ENCODE measurements at places on chromosomes 11 and 22. TPM values are rescaled to one million over a fixed set of nuclear protein-coding genes. Genes with fewer than 3 reads are reported as not detected.

GRCh38 chr11:39772525-39773137, 1686.8 kb downstream of the LRRC4C start:
- no peak for DNase-seq

DNA sequence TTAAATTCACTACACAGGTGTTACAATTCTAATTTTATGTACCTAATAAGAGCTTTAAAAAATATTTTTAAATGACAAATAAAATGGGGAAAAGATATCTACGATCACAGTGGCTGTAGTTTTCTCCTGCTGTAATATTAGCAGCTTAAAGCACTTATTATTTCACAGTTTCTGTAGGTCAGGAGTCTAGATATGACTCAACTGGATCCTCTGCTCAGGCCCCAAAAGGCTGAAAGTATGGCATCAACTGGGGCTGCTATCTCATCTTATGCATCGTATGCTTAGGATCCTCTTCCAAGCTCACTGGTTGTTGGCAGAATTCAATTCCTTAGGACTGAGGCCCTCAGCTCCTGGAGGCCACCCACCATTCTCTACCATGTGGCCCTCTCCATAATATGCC, 12.8 kb downstream of the FBXO3 start:
- no peak for DNase-seq

The NDUFC2 gene
- polyA plus RNA-seq, result 157 TPM

The OR8G5 gene
- not detected for polyA plus RNA-seq
